Glutamatergic neuron (in vitro differentiated cells): ENCODE measurements at places on chromosomes 1 and 21. TPM values are rescaled to one million over a fixed set of nuclear protein-coding genes. Genes with fewer than 3 reads are reported as not detected.

GRCh38 chr1:188228623-188229022 is 1399.9 kb downstream of the PLA2G4A start:
- no peak overlapping the region for H3K4me3 ChIP-seq
- no peak for DNase-seq
- H3K36me3 ChIP-seq: no peaks in the 10 kb centered on the region
- no peaks in the 10 kb centered on the region for H3K4me1 ChIP-seq

DNA sequence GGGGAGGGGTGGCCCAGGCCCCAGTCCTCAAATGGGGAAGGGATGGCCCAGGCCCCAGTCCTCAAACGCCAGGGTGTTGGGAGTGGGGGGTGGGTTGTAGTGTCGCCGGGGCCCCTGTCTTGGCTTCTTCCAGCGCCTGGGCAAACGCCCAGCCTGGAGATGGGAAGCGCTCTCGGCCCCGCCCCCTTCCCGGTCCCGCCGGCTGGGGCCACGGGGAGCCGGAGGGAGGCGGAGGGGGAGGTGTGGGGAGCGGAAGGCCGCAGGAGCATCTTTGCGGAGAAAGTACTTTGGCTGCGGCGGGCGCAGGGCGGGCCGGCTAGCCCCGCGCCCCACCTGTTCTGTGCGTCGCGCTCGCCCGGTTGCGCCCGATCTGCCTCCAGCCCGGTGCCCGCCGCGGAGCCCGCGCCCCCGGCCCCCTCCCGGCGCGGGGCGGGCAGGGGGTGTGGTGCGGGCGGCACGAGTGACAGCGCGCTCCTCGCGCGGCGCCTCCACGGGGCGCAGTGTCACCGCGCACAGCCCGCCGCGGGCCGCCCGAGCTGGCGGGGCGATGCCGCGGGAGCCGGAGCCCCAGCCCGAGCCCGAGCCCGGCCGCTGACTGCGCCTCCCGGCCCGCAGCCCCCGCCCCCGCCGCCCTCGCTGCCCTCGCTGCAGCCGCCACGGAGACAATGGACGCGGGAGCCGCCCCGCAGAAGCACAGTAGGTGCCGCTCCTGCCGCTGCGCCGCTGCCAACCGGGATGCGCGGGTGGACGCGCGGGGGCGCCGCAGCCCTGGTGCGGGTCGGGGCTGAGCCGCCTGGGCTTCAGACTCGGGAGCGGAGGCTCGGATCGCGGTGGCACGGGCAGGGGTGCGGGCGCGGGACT is 31.1 kb upstream of the PEX10 start:
- peaks cover 4% of the 10 kb centered on the region for H3K27me3 ChIP-seq
- H3K36me3 ChIP-seq: no peaks in the 10 kb centered on the region
- H3K4me3 ChIP-seq: no peak overlapping the region
- H3K27ac ChIP-seq: no peak overlapping the region
- H3K4me1 ChIP-seq: peaks cover 16% of the 10 kb centered on the region

Gene OR2G6
- total RNA-seq: not detected

- peaks cover 7% of the 10 kb centered on the region for H3K4me1 ChIP-seq
- H3K27me3 ChIP-seq: peaks cover 8% of the 10 kb centered on the region
- H3K27ac ChIP-seq: no peak overlapping the region
- no peak overlapping the region for H3K4me3 ChIP-seq
These were observed 12.1 kb downstream of the SNAP47 start for GRCh38 chr1:227747382-227747781.

- no peaks in the 10 kb centered on the region for H3K4me1 ChIP-seq
- H3K27ac ChIP-seq: no peak overlapping the region
- no peak overlapping the region for H3K4me3 ChIP-seq
- no peaks in the 10 kb centered on the region for H3K36me3 ChIP-seq
These were observed 47.4 kb upstream of the TSPAN2 start for GRCh38 chr1:115136706-115137105.

- peaks cover 8% of the 10 kb centered on the region for H3K27me3 ChIP-seq
- no peak overlapping the region for H3K27ac ChIP-seq
- DNase-seq: no peak
- no peaks in the 10 kb centered on the region for H3K36me3 ChIP-seq
These were observed 2.4 kb upstream of the PEF1 start for GRCh38 chr1:31647106-31647505.

Gene GIPC2
- not detected for total RNA-seq

- H3K36me3 ChIP-seq: no peaks in the 10 kb centered on the region
- H3K4me1 ChIP-seq: no peaks in the 10 kb centered on the region
- no peak overlapping the region for H3K4me3 ChIP-seq
- H3K27me3 ChIP-seq: no peaks in the 10 kb centered on the region
- DNase-seq: no peak
- H3K27ac ChIP-seq: no peak overlapping the region
These were observed 20.7 kb downstream of the CD1B start for GRCh38 chr1:158310623-158311022.

DNA sequence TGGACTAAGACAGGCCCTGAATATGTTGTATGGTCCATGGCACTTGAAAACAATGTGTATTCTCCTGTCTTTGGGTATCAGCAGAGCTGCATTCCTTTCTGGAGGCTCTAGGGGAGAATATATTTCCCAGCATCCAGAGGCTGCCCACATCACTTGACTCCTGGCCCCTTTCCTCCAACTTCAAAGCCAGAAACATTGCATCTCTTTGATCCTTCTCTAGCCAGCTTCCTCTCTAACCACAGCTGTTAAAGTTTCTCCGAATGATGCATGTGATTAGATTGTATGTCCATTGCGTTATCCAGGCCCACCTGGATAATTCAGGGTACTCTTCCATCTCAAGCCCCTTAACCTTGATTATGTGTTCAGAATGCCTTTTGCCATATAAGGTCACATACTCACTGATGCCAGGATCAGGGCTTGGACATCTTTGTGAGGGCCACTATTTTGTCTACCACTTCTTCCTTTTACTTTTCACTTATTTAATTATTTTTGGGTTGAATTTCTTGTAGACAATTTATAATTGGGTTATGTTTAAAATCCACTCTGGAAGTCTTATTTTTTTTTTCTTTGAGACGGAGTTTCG is 5.3 kb downstream of the CHD1L start:
- H3K27me3 ChIP-seq: no peaks in the 10 kb centered on the region
- DNase-seq: no peak
- peaks cover 6% of the 10 kb centered on the region for H3K4me1 ChIP-seq
- H3K4me3 ChIP-seq: no peak overlapping the region
- H3K27ac ChIP-seq: no peak overlapping the region
- no peaks in the 10 kb centered on the region for H3K36me3 ChIP-seq

DNA sequence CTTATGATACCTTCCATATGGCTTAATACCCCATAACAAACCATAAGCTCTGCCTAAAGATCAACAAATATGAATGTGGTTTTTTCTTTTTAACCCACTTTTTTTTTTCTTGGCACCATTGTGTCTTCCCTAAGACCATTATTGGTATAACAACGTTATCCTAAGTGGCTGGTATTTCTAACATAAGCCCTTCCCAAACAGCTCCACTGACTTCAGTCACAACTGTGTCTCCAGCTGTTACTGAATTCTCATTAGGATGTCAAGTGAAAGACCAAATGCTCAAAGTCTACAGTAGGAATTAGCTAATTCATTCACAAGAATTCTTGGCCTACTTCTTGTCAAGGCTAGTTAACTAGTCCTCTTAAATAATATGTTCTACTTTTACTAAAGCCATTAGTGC is 4.2 kb upstream of the RXRG start:
- peaks cover 3% of the 10 kb centered on the region for H3K27me3 ChIP-seq
- H3K36me3 ChIP-seq: no peaks in the 10 kb centered on the region
- H3K4me3 ChIP-seq: no peak overlapping the region
- no peak overlapping the region for H3K27ac ChIP-seq
- peaks cover 16% of the 10 kb centered on the region for H3K4me1 ChIP-seq

Gene HAX1
- total RNA-seq: 79.1 TPM

DNA sequence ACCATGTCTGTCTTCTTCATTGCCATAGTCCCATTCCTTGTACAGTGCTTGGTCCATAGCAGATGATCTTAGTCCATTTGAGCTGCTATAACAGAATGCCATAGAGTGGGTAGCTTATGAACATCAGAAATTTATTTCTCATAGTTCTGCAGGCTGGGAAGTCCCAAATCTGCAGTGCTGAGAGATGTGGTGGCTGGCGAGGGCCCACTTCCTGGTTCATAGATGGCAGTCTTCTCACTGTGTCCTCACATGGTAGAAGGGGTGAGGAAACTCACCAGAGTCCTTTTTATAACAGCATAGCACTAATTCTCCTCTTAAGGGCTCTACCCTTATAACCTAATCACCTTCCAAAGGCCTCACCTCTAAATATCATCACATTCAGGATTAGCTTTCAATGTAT is 23.1 kb upstream of the RAP1A start:
- DNase-seq: no peak
- no peaks in the 10 kb centered on the region for H3K27me3 ChIP-seq
- H3K4me3 ChIP-seq: no peak overlapping the region
- peaks cover 4% of the 10 kb centered on the region for H3K4me1 ChIP-seq
- H3K36me3 ChIP-seq: no peaks in the 10 kb centered on the region
- no peak overlapping the region for H3K27ac ChIP-seq

GRCh38 chr21:37181059-37181458 is 86.1 kb downstream of the VPS26C start:
- H3K27ac ChIP-seq: no peak overlapping the region
- no peaks in the 10 kb centered on the region for H3K4me1 ChIP-seq
- H3K36me3 ChIP-seq: no peaks in the 10 kb centered on the region
- DNase-seq: no peak

- H3K27ac ChIP-seq: no peak overlapping the region
- no peak for DNase-seq
- peaks cover 4% of the 10 kb centered on the region for H3K27me3 ChIP-seq
- H3K36me3 ChIP-seq: no peaks in the 10 kb centered on the region
- H3K4me3 ChIP-seq: no peak overlapping the region
- H3K4me1 ChIP-seq: no peaks in the 10 kb centered on the region
These were observed 167.1 kb upstream of the GJB5 start for GRCh38 chr1:34587761-34588160.

- H3K36me3 ChIP-seq: no peaks in the 10 kb centered on the region
- H3K27ac ChIP-seq: no peak overlapping the region
- no peak for DNase-seq
- H3K27me3 ChIP-seq: no peaks in the 10 kb centered on the region
- H3K4me1 ChIP-seq: peaks cover 7% of the 10 kb centered on the region
- H3K4me3 ChIP-seq: no peak overlapping the region
These were observed 27.2 kb downstream of the GORAB start for GRCh38 chr1:170559166-170559565.

DNA sequence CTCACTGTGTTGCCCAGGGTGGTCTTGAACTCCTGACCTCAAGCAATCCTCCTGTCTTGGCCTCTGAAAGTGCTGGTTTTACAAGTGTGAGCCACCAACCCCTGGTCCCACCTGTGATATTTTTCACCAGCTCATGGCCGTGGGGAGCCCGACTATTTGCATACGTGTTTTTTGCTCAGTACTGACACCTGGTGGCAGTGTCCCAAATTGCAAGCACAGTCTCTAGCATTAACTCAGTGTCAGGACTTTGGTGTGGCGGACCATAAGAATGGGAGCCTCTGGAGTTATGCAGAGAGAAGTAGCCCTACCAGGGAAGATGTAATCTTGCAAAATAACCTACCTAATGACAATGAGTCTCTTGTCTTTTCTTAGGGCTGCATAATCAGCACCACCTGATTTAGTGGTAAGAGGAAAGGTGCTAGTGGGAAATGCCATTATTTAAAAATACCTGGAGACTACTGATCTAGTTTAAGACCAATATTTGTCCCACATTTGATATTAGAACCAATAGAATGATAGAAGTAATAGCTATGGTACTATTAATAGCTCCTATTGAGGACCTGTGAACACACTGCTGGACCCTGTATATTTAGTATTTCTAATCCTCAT is 305.4 kb downstream of the DISC1 start:
- no peaks in the 10 kb centered on the region for H3K36me3 ChIP-seq
- peak; percentile 37 for DNase-seq
- H3K27me3 ChIP-seq: peaks cover 4% of the 10 kb centered on the region
- H3K27ac ChIP-seq: no peak overlapping the region

Gene RSRP1
- total RNA-seq: 83.4 TPM

DNA sequence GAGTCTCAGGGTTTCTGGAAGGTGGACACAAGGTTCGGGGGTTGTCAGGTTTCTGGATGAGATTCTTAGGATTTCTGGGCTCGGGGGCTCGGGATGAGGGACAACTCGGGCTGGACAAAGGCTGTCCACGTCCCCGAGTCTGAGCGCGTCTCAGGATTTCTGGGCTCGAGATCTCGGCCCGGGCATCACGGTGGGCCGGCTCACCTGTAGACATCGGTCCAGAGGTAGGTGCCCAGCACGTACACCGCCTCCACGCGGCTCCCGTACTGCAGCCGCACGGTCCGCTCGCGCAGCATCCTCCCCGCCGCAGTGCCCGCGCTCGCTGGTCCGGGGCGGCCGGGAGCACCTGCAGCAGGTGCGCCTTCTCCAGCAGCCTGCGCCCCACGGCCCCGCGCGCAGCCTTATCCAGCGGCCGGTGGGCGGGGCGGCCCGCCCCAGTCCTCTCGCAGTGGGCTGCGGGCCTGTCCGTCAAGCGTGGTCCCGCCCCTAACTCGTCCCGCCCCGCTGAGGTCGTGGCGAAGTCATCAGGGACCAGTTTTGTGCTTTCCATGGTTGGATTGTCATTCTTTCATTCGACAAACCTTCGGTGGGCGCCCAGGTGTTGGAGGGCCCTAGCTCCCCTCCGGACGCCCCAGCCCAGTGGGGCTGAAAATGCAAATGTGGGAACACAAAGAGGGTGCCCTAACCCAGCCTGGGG is at the start of gene PADI2:
Gene PADI2, minus strand, starts transcription at position 376 of the 697 bp plus-strand sequence. Its CDS starts 80 bp downstream, at position 296.
- no peaks in the 10 kb centered on the region for H3K36me3 ChIP-seq
- H3K4me1 ChIP-seq: peaks cover 16% of the 10 kb centered on the region
- H3K27ac ChIP-seq: no peak within 1 kb of the TSS
- DNase-seq: peak; percentile 83
- H3K4me3 ChIP-seq: peak within 1 kb of the TSS; percentile 82
- H3K27me3 ChIP-seq: peaks cover 14% of the 10 kb centered on the region

GRCh38 chr1:183198463-183198862 is 12.4 kb downstream of the LAMC2 start:
- peaks cover 7% of the 10 kb centered on the region for H3K4me1 ChIP-seq
- H3K27ac ChIP-seq: no peak overlapping the region

DNA sequence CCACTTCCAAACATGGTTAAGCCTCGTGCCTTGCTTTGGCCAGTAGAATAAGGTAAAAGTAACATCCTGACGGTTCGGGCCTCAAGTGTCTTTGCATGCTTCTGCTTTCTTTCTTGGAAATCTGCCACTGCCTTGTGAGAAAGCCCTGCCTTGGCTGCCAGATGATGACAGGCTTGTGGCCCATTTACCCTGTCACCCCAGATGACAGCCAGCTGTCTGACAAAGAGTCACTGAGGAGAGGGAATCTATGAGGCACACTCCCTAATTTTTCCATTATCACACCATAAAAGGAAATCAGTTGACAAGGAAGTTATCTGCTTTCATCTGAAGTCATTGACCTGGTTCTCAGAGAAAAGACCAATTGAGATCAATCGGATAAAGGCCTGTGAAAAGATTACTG is 199.8 kb downstream of the USH2A start:
- no peaks in the 10 kb centered on the region for H3K36me3 ChIP-seq
- H3K4me3 ChIP-seq: no peak overlapping the region
- peak overlapping the region; percentile 5 for H3K27ac ChIP-seq
- H3K27me3 ChIP-seq: no peaks in the 10 kb centered on the region
- DNase-seq: no peak

DNA sequence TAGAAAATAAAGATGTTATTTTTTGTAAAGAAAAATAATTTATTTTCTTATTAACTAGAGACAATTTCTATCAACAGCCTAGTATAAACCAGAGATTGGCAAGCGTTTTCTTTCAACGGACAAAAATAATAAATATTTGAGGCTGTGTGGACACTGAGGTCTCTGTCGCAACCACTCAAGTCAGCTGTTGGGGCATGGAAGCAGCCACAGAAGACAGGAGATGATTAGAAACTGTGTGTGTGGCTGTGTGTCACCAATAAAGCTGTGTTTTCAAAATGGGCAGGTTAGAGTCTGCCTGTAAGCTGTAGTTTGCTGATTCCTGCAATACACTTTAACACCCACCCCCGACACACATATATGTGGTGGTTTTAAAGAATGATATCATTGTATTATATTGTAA is 200.6 kb upstream of the HMCN1 start:
- H3K27me3 ChIP-seq: peaks cover 3% of the 10 kb centered on the region
- H3K4me3 ChIP-seq: no peak overlapping the region
- H3K27ac ChIP-seq: no peak overlapping the region
- no peaks in the 10 kb centered on the region for H3K36me3 ChIP-seq
